ENCODE measurements at places on chromosomes 1 and 21.

- DNase-seq = no peak
Observed at GRCh38 chr1:162530307-162530987, 31.1 kb upstream of the UAP1 start.

GRCh38 chr1:83839566-83840173 lies 159.3 kb downstream of the TTLL7 start:
- no peak for DNase-seq

DNA sequence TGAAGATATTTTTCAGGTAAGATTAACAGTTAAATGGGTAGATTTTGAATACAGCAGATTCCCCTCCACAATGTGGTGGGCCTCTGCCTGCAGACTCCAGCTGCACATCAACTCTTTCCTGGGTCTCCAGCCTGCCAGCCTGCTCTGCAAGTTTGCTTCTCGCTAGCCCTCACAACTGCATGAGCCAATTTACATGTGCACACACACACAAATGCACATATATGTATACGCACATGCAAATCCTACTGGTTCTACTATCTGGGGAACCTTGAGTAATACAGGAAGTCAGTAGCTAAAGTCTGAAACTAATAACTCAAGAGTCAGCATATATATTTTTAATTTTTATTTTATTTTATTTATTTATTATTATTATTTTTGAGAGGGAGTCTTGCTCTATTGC lies 34.8 kb upstream of the QSOX1 start:
- DNase-seq = no peak

DNA sequence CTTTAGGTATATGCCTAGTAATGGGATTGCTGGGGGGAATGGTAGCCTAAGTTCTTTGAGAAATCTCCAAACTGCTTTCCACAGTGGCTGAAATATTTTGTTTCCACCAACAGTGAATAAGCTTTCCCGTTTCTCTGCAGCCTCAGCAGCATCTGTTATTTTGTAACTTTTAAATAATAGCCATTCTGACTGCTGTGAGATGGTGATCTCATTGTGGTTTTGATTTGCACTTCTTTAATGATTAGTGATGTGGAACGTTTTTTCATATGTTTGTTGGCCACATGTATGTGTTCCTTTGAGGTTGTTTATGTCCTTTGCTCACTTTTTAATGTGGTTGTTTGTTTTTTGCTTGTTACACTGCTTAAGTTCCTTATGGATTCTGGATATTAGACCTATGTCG lies 237.4 kb downstream of the CENPF start:
- DNase-seq = no peak

- no peak for DNase-seq
Observed at GRCh38 chr1:36624466-36624865, 141.8 kb upstream of the CSF3R start.

DNA sequence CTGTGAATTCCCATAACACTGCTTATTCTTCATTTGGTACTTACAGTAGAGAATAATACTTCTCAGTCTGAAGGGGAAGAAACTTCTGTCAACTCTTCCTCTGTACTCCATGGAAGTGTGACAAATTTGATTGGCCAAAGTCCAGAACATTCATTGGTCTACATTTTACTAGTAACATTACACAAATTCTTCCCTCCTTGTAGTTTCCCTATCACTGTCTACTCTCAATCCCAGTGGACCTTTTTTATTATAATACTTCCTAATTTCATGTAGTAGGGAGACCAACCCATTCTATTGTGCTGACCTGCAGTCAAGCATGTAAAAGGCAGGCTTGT lies 74.7 kb downstream of the ALG6 start:
- no peak for DNase-seq

DNA sequence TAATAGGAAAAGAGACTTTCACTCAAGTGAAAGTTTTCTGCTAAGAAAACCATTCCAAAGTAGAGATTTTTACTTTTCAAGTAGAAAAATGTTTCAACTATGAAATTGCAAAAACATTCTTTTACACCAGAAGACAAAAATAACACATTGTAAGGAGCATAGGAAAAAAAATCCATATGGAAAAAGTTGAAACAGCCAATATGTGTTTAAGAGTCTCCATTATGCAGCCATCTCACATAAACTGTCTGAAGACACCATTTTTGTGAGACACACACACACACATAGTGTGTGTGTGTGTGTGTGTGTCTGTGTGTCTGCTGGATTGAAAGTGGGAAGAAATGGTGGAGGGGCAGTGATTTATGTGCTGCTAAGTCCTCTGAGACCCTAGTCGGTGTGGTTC lies 162.1 kb downstream of the HHAT start:
- DNase-seq = no peak
